ENCODE measurements at places on chromosomes 11 and 22.

- DNase-seq = no peak
Observed at GRCh38 chr11:27230192-27230572, 132.8 kb downstream of the CCDC34 start.

- DNase-seq = no peak
Observed at GRCh38 chr11:5384335-5384734, 723 bp downstream of the OR51M1 start.

DNA sequence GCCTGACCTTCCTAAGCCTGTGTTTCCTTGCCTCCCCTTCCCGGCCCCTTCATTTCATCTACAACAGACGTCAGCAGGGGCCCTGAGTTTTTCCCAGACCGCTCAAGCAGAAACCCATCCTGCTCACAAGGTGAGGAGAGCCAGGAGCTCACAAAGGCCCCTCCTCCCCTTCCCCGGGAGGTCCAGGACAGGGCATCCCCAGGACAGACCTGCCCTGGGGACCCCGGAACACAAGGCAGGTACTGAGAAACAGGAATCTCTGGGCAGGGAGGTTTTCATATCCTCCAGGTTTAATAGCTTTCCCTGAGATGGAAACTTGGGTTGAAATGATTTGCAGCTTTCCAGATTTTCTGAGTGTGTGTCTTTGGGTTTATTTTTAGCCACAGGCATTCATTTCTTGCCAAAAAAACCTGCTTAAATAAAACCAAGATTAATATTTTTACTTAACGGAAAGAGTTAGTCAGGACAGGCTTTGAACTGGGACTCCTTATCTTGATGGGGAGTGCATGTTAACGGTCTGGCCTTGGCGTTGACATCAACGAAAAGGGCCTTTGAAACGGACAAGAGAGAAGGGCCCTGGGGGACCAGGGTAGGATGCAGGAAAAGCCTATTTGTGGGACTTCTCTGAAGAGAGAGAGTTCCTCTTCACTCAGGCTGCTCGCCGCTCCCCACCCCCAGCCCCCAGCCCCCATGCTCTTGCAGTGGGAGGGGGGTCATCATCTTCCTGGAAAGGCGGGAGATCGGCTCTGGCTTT lies 38.5 kb downstream of the TIMP3 start:
- no peak for DNase-seq

DNA sequence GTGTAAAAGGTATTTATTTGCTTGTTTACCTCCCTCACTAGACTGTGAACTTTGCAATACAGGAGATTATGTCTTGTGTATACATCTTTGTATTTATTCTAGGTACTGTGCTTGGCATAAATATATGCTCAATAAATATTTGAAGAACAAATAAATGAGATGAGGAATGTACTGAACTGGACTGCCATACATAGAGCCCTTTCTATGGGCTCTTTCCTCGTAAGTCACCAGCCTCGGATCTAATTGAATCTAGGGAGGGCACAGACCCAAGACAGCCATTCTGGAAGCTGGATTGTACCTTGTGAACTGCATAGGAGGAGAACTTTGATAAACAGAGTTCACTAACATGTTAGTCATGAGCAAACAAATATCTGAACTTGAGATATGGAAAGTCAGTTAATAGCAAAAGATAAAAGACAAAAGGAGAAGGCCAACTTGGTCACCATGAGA lies 503.9 kb downstream of the INSC start:
- no peak for DNase-seq

DNA sequence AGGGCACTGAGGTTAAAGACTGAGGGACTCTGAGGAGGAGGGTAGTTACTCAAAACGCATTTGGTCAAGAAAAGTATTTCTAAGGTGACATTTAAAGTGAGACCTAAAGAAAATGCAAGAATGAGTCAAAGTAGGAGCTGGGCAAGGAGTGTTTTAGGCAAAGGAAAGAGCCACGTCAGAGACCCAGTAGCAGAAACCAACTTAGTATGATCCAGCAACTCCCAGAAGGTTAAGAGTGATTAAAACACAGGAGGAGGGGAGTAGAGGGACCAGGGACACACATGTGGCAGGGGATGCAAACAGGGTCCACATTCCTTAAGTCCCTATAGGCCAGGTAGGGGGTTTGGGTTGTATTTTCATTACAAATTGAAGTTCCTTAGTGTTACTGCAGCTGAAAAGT lies 24.3 kb upstream of the CCDC34 start:
- no peak for DNase-seq

GRCh38 chr11:64110465-64111375 lies 55.2 kb downstream of the MACROD1 start:
- no peak for DNase-seq

DNA sequence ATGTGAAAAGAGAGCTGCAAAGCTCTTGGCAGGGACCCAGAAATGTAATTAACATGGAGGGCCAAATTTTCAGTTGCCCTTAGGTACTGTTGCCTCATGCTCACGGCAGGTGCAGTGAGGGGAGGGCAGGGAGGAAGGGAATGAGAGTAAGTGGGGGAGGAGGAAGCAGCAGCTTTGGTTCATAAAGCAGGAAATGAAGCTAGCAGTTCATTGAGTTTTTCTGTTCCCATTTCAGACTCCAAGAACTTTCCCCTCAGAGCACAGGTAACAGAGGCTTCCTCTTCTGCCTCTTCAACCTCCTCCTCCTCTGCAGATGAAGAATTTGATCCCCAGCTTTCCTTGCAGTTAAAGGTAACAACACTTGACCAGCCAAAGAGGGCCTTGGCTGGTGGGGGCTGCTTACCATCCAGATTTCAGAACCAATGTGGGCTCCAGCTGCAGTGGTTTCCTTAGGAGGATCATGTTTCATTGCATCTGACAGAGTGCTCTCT lies 57.9 kb upstream of the PARVA start:
- DNase-seq = no peak
